ENCODE measurements at places on chromosomes 11 and 22.

- DNase-seq, result no peak
Measured at GRCh38 chr11:11420191-11420898, 67.3 kb upstream of the CSNK2A3 start.

- DNase-seq, result no peak
Measured at GRCh38 chr11:117809236-117810055, 12.4 kb upstream of the DSCAML1 start.

DNA sequence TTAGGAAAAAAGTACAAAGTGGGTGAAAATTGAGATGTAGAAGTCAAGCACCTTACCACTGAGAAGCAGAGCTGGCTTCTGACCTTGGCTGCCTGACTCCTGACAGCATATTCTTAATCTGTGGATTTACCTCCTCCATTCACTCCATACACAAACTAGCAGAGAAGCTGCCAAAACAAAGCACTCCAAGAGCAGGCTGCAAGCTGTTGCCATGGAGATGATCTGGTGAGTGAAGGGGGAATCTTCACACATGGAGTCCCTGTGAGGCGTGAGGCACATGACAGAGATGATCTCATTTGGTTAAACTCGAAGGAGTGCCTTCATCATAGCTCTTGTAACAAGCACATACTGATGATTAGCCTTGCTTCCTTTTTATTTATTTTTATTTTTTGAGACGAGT lies 16.1 kb downstream of the COMMD9 start:
- DNase-seq, result no peak

- no peak for DNase-seq
Measured at GRCh38 chr11:128524172-128524571, 63.2 kb downstream of the ETS1 start.

DNA sequence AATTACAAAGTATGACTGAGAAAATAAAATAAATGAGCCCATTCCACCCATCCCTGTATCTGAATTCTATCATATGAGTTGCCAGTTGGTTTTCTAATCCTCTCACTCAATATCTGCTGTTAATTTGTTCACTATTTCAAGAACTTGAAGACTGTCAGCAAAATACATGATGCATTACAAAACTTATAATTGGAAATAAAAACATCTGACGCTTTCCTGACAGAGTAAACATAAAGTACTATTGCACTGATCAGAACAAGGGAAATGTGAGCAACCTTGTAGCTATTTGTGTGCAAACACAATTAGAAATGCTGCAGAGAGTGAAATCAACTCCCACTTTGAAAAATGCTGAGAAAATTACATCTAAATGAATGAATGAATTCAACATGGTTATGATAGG lies 97.1 kb downstream of the MPPED2 start:
- no peak for DNase-seq

DNA sequence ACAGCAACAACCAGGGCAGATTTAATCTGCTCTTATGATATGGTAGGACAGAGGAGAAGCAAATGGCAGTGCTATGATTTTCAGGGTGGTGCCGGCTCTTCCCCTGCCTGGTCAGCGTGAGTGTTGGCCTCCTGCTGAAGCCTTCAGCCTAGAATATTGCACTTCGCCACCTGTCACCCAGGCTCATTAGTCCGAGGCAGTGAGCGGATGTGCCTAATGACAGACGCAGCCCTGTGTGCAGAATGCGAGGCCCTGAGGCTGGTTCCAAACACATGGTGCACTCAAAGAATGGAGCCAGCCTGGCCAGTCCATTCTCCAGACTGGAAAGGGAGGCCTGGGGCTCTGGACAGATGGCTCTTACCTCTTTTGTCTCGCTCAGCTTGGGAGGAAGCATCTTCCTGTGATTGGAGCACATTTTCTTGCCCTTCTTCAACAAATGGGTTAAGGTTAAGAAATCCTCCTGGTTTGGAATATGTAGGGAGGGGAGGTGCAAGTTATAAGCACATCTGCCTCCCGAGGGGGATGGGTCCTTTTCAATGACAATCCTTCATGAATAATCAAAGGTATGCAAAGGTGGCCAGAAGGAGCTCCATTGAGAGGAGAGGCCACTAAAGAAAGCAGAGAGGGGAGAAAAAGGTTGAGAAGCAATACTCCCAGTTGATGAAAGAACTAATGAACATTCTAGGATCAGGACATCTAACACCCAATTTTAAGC lies 39.7 kb upstream of the GALNT18 start:
- DNase-seq, result no peak

DNA sequence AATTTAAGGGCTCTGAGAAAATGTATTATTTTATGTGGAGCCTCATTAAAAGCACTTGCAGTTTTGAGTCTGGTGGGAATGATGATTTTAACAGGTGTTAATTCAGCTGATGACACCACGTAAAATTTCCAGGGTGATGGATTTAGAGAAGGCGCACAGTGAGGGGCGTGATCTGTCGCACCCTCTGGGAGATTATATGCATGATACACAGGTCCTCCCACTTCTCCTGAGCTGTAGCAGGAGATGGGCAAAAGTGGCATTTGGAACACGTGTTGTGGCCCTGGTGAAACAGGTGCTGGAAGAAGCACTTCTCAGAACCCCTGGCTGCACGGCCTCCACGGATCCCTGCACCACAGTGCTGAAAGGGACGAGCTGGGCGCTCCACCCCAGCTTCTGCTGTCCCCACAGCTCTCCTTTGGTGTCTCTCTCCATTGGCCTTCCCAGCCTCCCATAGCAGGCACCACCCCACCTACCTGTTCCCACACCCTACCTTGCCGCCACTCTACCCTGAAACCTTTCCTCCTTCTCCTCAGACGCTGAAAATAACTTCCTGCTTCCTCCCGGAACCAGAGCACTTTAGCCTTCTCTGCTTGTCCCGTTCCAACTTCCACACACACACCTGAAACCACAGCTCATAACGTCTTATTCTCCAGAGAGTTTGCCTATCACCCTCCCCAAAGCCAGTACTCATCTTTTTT lies 6.9 kb upstream of the SORL1 start:
- no peak for DNase-seq

GRCh38 chr11:4134806-4135205 lies 40.2 kb downstream of the RRM1 start:
- no peak for DNase-seq

DNA sequence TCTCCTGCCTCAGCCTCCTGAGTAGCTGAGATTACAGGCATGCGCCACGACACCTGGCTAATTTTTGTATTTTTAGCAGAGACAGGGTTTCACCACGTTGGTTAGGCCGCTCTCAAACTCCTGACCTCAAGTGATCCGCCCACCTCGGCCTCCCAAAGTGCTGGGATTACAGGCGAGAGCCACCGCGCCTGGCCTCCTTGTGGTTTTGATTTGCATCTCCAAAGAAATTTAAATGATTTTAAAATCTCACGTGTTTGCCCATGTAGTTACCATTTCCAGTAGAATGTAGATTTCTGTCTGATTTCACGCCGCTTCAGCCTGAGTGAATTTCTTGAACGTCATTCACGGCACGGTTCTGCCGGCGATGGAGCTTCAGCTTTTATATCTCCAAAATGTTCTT lies 55.8 kb downstream of the IGF2 start:
- DNase-seq, result no peak

DNA sequence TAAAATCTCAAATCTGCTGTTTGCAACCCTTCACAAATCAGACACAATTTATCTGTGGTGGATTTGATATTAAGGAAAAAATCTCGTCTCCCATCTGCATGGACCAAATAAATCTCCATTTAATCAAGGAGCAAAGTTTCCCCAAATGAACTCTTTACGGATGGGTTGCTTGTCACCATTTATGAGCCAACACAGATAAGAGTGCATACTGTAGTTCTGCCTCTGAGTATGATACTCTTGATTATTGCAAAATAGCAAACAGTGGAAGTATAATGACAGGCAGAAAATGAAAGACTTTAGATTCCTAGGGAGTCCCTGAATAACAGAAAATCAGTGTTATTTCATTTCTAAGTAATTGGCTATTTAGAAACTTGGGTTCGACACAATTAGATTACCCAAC lies 1395.9 kb downstream of the FAM181B start:
- DNase-seq, result no peak

GRCh38 chr22:22161924-22162851 lies 82.4 kb upstream of the VPREB1 start:
- no peak for DNase-seq

DNA sequence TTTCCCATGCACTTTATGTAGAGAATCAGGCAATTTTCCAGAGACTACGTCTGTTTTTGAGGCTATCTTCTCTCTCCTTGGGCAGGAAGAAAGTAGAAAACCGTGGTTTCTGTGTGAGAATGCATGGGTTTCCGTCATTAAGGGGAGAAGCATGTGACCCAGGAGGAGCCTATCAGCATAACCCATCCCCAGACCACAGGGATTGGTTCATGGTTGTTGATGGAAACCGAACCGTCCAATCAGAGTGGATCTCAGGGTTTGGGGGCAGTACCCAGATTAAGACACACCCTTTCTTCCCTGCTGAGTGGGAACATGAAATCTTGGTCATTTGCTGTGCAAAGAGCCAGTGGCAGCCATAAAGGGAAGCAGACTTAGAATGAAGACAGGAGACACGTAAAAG lies 517.8 kb downstream of the MN1 start:
- DNase-seq, result no peak

DNA sequence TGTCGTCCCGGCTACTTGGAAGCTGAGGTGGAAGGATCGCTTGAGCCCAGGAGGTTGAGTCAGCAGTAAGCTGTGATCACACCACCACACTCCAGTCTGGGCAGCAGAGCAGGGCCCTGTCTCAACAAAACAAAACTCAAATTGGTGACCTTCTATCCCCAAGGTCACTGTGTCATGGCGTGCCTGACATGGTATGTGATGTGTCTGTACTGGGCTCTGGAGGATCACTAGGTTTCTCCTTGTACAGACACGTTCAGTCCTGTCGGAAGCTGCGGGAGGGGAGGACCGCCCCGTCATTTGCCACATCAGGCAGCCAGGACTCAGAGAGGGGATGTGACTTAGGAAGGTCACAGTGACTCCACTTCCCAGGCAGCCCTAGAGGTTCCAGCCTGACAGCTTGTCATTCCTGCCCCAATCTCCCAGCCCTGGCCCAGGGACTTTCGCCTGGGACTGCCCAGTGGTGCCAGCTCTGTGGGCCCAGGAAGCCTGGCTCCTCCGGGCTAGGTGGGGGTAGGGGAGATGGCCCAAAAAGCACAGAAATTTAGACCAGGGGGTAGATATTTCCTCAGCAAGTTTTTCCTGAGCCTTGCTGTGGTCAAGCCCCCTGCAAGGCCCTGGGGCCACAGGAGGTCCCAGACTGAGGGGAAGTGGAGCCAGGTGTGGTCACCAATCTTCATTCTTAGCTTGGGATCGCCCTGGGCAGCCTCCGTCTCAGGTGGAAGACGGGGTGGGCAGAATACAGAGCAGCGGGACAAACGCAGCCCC lies 53.2 kb downstream of the TRIOBP start:
- DNase-seq, result no peak

- DNase-seq, result no peak
Measured at GRCh38 chr11:108545909-108546501, 47.6 kb downstream of the EXPH5 start.

DNA sequence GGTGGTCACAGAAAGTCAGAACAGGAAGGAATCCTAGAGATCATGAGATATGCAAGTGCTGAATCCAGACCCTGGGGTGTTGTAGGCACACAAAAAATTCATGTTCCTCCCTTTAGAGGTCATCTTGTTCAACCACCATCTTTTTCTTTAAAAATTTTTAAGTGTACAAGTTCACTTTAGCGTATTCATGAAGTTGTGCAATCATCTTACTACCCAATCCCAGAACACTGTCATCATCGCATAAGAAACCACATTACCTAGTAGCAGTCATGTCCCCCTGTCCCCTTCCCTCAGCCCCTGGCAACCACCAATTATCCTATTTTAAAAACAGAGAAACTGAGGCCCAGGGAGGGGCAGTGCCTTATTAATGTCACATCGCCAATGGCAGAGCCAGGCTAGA lies 20.3 kb upstream of the WNT11 start:
- no peak for DNase-seq

GRCh38 chr11:21969841-21970240 lies 223.0 kb upstream of the ANO5 start:
- no peak for DNase-seq

GRCh38 chr22:27224485-27225374 lies 567.3 kb downstream of the MIAT start:
- no peak for DNase-seq

DNA sequence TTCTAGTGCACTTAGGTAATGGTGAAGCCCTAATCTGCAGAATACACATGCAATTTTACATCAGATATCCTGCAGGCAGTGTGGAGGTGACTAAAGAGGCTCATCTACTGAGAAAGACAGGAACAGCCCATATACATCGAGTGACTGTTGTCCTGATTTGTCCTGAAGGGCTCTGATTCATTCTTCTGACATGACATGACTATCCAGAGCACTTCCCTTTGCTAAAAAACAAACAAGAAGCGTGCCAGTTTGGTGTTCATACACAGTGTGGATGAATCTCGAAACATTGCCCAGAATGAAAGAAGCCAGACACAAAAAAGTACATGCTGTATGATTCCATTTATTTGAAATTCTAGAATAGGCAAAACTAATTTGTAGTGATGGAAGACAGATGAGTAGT lies 48.0 kb upstream of the AMPD3 start:
- DNase-seq, result no peak

DNA sequence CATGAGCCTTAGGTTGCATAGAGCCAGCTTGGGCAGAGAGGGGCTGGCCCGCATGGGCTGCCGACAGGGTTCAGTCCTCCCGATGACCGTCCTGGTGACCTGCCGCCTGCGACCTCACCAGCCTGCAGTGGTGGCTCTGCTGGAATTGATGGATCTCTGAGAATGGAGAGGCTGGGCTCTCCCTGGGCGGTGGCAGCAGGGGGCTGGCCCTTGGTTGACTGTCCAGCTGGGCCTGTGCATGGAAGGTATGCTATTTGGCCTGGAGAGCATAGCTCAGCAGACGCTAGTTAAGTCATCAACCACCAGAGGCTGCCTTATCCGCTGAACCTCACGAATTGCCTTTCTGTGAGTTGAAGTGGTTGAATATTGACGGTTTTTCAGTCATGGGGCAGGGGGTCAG lies 19.7 kb downstream of the GRAMD4 start:
- no peak for DNase-seq

DNA sequence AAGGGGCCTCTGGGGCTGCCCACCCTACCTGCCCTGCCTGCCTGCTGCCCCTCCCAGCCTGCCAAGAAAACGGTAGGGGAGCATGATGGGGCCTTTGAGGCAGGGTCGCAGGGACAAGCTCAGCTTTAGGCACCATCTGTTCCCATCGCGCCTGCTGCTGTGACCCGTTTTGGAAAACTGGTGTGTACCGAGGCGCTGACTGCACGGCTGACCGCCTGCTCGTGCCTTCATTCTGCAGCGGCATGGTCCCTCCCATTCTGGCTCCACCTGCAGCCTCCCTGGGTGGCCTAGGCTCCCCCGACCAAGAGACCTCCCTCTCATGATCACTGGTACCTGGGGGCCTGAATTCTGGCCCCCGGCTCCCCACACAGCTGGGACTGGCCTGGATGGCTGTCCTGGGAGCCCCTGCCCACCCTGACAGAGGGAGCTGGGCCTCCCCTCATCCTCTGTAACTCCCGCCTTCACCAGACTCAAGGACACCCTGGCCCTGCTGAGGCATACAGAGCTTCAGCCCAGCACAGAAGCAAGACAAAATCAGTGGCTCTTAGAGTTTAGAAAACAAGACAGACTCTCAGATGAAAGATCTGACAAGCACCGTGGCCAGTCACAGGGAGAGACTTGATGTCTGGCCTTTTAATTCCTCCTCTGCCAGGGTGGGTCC lies 6.5 kb upstream of the MYRF start:
- no peak for DNase-seq

Measured in stimulated activated CD4-positive, alpha-beta T cell treated with anti-CD3 and anti-CD28 coated beads, TNF-alpha, amount 100 ng/mL, for 4 hours (primary cell).